ENCODE measurements at places on chromosomes 3 and 15. TPM values are rescaled to one million over a fixed set of nuclear protein-coding genes. Genes with fewer than 3 reads are reported as not detected.

The GUCA1C gene
- total RNA-seq: not detected

The OCA2 gene
- total RNA-seq: not detected

The ASB14 gene
- not detected for total RNA-seq

The SLC22A13 gene
- total RNA-seq: 1.5 TPM

The CFAP91 gene
- 1.6 TPM for total RNA-seq

The KLHL40 gene
- not detected for total RNA-seq

The PLCH1 gene
- total RNA-seq: not detected

The ZNF609 gene
- 27.3 TPM for total RNA-seq

The MELTF gene
- total RNA-seq: 6.0 TPM

The HACL1 gene
- 26.6 TPM for total RNA-seq

DNA sequence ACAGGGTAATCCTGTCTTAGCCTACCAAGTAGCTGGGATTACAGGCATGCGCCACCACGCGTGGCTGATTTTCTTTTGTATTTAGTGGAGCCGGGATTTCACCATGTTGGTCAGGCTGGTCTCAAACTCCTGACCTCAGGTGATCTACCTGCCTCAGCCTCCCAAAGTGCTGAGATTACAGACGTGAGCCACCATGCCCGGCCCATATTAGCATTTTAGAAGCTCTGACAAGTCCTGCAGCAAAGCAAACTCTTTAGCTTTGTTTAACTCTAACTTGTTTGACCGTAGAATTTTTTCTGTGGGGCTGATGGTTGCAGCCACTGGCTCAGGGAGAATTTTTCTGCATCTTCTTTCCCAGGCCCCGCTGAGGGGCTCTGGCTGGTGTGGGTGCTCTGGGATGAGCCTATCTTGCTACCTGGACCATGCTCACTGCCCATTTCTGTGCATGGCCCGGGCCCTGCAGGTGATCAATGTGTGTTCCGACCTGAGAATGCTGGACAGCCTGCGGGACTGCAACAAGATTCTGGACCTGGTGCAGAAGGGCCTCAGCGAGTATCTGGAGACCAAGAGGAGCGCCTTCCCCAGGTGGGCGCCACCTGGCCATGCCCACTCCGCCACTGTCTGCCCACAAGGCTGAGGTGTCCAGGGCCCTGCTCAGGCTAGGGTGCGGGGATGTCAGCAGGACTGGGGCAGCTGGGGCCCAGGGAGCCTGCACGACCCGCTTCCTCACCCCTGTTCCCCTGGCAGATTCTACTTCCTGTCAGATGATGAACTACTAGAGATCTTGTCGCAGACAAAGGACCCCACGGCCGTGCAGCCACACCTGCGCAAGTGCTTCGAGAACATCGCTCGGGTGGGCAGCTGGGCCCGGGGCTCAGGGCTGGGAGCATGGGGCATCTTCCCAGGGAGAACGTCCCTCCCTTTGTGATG, 41.3 kb downstream of the DNAH1 start:
- no peak for ATAC-seq

DNA sequence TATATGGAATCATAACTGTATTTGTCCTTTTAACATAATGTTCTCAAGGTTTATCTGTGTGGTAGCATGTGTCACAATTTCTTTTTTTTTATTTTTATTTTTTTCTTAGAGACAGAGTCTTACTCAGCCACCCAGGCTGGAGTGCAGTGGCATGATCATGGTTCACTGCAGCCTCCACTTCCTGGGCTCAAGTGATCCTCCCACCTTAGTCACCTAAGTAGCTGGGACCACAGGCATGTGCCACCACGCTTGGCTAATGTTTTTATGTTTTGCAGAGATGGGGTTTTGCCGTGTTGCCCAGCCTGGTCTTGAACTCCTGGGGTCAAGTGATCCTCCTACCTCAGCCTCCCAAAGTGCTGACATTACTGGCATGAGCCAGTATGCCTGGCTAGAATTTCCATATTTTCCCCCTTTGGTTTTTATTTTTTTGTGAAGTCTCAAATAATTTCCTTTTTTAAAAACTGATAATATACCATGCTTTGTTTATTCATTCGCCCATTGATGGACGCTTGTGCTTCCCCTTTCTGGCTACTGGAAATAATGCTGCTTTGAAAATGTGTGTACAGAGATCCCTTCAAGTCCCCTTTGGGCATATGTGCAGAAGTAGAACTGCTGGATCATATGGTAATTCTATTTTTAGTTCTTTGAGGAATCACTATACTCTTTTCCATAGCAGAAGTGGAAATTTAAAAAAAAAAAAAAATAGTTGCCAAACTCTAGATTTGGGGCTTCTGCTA, 28.4 kb downstream of the TMEM40 start:
- ATAC-seq: no peak

- ATAC-seq: peak; percentile 88
Observed at GRCh38 chr3:187000711-187001151, 70.4 kb downstream of the ST6GAL1 start.

DNA sequence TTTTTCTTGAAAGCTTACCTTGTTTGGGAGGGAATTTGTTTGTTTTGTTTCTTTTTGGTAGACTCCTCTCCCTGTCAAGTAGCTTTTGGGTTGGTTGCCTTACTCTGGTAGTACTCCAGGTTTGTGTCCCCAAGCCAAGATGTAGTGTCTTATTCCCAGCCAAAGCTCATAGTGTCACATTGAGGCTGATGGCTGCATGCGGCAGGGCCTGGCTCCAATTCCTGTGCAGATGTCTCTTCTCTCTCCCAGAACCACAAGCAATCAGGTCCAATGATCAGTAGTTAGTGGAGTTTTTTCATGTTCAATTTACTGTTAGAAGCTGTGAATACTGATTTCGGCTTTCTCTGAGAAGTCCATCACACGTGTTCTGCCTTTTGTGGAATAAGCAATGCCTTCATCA, 221.1 kb upstream of the THBS1 start:
- ATAC-seq: no peak

- peak; percentile 32 for ATAC-seq
Observed at GRCh38 chr3:66989860-66990696, 8.0 kb upstream of the KBTBD8 start.

- no peak for ATAC-seq
Observed at GRCh38 chr15:58201516-58201915, 63.3 kb downstream of the AQP9 start.

GRCh38 chr3:127069814-127070440, 87.0 kb downstream of the PLXNA1 start:
- no peak for ATAC-seq

DNA sequence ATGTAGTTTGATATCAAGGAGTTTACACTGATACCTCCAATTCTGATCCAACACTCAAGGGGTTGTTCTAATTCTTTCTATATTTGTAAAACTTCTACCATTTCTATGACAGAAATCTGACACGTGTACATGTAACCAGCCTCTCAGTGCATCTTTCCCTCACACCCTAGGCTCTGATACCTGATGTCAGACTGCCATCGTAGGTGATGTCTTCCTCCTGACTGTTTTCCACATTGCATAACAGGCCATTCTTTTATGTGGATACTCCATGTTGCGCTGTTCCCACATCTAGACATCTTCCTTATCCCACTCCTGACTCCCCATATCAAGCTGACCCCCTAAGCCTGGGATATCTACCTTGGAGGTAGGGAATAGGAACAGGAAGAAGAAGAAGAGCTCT, 159.1 kb downstream of the FNDC3B start:
- ATAC-seq: no peak

DNA sequence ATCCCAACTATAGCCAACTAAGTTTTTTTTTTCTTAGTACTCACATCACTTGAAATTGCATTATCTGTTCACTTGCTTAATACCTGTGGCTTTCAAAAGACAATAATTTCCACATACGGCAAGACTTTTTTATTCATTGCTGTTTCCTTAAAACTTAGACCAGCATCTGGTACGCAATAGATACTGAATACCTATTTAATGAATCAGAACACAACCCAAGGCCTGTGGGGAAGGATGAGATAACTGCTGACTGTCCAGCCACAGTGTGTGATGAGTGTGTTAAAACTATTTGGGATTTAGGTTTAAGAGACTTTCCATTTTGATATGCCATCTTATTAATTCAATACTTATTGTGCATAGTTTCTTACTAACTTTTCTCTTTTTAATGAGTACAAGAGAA, 988.7 kb downstream of the NTRK3 start:
- ATAC-seq: no peak

DNA sequence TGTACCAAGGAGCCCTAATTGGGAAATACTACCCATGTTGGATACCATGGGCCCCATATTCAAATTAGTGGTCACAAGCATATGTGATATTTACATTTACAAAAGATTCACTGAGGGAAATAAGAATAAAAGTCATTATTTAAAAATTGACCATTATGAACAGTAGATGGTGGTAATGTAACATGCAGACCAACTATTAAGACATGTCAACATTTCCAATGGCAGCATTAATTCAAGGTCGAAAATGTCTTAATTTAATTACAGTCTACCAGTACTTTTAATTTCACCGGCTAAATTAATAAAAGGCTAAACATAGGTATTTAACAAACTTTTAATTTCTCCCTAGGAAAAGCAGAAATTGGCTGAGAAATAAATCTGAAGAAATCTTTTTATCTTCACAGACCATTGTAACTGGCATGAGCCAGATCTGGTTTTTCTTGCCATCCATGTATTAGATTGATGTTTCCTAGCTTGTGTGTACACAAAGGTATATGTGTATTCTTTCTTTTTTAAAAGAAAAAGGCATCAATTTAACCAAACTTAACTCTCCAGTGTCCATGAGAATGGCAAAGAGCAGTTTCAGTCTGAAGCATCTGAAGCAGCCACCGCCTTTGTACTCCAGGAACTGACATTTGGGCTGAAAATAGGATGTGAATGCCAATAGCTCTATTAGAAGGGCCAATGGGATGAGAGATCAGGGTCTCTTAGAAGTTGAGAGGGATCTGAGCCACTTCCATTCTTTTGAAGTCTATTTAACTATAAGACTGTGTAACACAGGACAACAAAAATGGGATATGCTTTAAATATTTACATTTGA, 26.6 kb downstream of the NEK11 start:
- no peak for ATAC-seq

GRCh38 chr15:61483599-61483998, 254.5 kb upstream of the RORA start:
- no peak for ATAC-seq

DNA sequence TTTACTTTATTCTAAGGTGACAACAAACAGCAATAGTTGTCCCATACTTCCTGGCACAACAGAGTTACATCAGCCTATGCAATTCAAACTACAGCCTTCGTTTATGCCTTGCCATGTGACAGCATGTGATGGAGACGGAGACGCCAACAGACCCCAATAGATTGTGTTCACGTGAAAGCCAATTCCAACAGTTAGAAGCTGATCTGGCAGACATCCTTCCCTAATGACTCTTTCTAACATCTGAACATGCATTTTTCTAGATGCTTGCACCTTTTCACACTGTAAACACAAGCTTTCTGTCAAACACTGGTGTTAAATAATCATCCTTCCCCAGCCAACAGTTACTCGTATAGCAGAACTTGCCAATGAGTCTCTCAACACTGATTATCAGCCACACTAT, 694.4 kb upstream of the ALCAM start:
- ATAC-seq: no peak

DNA sequence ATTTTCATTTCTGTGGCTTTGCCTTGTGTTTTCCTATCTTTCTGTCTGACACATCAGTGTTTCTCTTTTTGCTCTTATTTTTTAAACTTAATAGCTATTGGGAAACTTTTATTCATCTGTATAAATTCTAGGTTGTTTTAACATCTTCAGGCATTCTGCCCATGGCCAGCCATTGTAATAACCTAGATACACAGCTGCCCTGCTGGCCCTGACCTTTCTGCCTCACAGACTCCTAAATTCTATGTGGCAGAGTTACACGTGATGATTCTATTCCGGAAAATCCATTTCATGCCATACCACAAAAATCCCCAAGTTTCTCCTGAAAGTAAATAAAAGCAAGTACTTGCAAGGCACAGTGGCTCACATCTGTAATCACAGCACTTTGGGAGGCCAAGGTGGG, 150.1 kb downstream of the UACA start:
- no peak for ATAC-seq

DNA sequence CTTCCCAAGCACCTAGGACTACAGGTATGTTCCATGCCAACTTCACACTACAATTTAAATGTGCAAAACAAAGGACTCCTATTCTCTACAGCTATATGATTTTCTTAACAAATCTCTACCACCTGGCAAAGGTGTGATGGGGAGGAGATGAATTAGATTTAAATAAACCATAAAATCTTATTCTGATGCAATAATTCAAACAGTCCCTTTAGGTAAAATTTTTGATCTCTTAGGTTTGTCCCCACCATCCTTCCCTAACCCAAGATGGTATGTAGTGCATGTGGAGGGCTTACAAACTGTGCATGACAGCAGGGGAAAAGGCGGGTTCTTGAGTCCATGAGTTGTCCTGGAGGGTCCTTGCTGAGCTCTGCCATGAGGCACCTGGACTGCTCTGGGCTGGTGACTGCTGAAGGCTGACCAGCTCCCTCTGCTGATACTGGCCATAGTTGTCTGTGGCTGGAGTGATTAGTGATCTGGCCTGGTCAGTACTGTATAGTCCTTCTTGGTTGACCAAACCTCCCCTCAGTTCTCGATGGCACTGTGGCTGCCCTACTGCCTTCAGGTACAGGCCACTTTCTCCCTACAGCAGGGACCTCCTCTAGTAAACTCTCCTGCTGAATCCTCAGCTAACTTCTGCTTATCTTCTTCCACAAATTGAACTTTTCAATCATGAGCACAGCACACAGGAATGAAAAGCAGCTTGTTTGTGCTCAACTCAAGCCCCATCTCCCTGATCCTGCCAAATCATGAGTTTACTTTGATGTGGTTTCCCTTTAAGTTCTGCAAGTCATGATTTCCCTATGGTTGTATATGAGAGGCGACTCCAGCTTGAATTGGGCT, 30.1 kb downstream of the CFAP161 start:
- no peak for ATAC-seq

DNA sequence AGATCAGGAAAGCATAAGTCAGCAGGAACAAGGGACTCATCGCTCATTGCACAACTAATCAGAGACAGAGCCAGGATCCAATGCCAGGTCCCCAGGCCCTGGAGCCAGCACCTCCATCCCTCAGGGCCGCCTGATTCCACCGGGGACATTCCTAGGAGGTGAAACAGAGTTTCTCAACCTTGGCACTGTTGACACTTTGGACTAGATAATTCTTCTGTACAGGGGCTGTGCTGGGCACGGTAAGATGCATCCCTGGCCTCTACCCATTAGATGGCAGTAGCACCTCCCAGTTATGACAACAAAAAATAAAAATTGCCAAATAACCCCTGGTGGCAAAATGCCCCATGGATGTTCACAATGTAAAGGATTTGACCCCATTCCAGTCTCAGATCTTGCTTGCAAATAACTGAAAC, 127.7 kb downstream of the MTHFS start:
- no peak for ATAC-seq

GRCh38 chr3:12705981-12706380, 42.1 kb upstream of the RAF1 start:
- no peak for ATAC-seq

DNA sequence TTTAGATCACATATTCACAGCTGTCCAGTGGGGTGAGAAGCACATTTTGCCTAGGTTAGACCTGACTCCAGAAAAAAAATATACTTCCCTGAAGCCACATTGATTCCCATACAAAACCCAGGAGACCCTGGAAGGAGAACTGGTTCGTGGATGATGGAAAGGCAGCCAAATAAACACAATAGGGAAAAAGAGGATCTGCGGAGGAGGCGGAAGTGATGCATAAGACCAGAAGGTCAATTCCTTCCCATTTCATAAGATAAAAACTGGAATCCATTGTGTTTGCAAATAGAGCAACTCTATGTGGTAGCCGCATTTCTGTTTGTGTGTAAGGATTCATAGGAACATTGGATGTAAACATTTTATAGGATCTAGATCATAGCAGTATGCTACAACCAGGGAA, 781.9 kb upstream of the GRM7 start:
- ATAC-seq: no peak

- ATAC-seq: no peak
Observed at GRCh38 chr3:57110798-57111197, 50.3 kb downstream of the SPATA12 start.

GRCh38 chr3:11845651-11846050, 1.0 kb downstream of the TAMM41 start:
- no peak for ATAC-seq

All from activated T-helper 17 cell treated with anti-CD3 and anti-CD28 coated beads, Interleukin-2, amount 50 U/mL, for 72 hours (primary cell).